ENCODE measurements at places on chromosomes 5 and 9.

DNA sequence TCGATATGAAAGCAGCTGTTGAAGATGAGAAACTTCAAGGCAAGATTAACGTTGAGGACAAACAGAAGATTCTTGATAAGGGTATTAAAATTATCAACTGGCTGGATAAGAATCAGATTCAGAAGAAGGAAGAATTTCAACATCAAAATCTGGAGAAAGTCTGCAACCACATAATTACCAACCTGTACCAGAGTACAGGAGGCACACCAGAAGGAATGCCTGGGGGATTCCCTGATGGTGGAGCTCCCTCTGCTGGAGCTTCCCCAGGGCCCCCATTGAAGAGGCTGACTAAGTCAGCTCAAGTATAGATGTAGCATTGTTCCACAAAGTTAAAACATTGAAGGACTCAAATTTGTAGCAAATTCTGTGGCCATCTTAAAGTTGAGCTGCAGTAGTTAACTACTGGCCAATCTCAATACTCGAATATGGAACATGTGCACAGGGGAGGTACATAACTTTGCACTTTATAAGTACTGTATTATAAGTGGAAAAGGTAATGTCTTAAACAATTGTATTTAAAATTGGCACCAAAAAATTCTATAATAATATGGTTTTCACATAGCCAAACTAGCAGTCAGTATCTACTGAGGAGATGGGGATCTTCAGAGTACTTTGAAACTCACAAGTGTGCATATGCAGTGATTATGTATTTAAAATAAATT is 237.5 kb downstream of the CHSY3 start:
- DNase-seq, result no peak

DNA sequence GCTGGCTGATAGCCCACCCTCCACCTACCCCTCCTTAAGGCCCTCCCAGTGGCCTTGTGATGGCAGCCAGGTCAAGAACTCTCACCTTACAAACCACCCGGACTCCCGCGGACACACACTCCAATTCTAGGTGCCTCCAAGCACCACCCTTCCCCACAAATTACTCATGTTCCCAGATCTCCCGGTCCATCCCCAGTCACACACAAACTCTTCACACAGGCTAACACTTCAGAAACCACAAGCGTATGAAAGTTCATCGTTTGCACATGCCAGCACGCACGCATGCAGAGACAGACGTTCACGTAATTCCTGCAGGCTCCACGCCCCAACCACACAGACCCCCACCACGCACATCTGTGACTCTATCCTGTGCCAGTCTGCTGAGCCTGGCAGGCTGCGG is 18.0 kb downstream of the NR5A1 start:
- DNase-seq, result no peak

DNA sequence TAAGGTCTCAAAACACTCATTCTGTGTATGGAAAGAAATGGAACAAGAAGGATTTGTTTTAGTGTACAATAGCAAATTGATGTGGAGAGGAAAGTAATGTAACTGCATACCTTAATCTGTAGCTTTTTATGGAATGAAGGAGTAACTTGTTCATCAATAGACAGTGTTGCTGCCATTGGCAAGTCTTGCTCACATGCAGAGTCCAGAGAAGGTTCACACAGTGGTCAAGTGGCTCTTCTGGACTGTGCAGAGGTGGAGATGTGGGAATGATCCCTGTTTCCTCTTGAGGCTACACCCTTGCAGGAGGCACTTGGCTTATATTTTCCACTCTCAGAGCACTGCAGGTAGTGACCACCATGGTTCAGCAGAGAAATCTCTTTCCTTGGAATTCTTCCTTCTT is 132.9 kb upstream of the ANKH start:
- no peak for DNase-seq

DNA sequence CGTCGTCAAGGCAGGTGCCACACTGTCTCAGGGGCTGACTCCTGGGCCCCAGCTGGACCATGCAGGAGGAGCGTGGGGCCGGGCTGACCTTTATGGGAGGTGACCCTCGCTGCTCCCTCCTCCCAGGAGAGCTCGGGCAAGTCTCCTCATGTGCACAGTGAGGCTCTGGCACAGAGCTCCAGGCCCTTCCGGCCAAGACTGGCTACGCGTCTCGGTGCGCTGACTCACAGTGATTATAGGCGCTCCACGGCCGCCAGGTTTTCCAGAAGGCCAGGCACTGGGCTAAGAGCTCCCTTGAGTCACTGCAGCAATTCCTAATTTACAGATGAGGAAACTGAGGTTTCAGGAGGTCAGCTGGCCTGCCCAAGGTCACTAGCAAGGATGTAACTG is 47.4 kb downstream of the VAV2 start:
- no peak for DNase-seq

- DNase-seq, result no peak
Measured at GRCh38 chr9:121619545-121620324, 31.7 kb upstream of the DAB2IP start.

DNA sequence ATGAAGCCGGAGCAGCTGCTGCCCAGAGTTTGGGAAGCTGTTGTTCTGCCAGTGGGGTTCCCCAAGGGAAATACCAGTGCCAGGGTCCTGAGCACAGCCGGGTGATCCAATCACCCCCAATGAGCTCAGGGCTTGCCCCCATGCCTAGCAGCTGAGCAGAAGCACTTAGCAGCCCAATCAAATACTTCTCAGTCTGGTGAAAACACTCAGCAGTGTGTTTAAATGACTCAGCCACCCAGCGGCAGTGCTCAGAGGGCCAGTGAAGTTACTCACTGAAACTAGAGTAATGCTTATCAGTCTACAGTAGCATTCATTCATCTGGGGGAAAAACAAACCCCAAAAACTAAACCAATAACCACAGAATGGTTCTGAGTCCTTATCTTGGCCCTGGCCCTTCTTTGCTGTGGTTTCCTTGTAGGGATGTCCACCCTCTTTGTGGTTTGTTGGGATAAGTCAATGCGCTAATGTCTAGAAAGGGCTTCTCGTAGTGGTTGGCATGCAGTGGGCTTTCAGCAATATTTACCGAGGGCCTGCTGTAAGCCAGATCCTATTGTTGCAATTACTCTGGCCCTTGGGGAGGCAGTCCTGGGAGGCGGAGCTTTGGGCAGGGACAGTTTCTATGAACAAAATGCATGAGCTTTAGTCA is 43.1 kb downstream of the LHX2 start:
- DNase-seq, result peak; percentile 47

GRCh38 chr5:169218861-169219260 is 82.1 kb downstream of the SLIT3 start:
- no peak for DNase-seq

GRCh38 chr9:32843295-32843694 is 60.0 kb downstream of the TMEM215 start:
- DNase-seq, result no peak

DNA sequence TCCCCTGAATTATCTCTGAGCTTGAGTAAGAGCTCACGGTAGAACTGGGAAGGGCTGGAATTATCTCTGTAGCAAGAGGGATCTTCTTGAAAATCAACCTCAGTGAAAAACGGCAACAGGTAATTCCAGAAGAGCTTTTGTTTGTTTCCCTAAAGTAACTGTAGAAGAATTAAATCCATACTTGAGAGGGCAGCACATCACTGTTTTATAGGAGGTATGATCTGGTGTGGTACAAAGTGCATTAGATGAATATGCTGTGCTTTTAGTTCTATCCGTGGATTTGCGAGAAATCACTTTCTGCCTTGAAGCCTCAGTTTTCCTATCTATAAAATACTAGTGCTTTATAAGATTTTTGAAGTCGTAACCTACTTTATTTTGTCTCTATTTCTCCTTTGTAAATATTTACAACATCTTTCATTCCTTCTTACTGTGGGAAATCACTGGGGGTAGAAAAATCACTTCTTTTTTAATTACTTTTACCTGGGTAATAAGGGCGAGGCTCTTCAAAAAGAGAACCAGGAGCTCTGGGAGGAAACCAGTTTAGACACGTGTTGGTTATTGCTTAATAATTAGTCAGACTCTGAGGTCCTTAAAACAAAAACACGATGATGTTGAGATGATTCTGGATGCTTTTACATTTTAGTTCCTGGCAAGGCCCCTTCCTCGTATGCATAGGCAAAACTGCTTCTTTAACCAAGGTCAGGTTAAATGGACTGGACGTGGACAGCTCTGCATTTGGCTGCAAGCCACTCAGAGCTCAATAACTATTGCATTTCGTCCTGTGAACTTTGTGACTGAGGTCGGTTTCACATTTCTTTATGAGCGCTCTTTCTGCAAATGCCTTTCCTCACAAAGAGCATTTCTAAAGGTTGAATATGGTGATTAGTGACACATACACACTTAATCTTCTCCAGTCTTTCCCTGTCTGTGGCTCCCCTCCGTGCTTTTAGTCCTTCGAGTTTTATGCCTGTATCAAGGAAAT is 376.1 kb downstream of the BRINP1 start:
- no peak for DNase-seq

DNA sequence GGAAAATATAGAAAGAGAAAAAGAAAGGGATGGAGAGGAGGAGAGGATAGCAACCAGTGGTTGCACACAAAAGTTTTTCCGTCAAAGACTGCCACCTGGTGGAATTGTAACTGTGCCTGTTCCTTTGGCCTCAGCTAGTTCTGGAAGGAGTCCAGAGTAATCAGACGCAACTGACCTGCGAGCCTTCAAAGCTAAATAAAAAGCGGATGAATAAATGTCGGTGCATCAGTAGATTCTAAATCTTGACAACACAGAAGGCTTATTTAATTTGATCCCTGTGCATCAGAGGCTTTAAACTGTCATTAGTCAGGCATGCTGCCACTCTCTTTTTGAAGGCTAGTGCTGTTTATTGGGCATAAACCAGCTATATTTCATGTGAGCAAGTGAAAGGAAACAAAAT is 132.9 kb upstream of the ACO1 start:
- no peak for DNase-seq

- DNase-seq, result peak; percentile 11
Measured at GRCh38 chr9:86405926-86406325, 51.7 kb upstream of the TUT7 start.

DNA sequence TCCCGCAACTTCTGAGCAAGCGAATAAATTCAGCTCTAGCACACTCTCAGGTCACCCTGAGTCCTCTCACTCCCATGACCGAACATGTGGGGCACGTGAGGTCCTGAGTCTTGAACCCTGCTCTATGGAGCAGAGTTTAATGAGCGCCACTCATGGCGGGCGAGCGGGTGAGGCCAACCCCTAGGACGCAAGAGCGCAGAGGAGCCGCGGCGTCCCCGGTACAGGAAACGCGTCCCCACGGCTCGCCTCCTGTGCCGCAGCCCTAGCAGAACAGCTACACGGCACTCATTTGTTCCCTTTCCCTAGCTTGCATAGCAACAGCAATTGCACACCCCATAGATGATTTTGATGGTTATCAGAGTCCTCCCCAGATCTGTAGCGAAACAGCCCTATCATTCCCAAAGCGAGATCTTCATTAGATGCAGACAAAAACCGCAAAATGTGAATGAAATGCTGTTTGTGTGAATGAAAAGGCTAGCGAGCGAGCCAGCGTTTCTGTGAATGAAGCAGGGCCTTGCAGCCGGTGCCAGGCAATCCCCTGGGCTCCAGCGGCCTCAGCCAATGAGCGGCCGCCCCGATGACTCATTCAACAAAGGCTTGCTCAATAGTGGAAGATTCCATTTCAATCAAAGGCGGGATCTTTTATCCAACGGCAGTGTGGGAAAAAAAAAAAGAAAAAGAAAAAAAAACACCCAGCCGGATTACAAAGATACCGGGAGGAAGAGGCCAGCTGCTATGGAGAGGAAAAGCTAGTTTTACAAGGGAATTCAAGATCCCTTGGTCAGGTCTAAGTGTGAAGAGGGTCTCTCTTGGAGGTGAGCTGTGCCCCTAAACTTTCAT is 1.5 kb upstream of the SHC3 start:
- DNase-seq, result peak; percentile 58

- DNase-seq, result no peak
Measured at GRCh38 chr5:65760504-65761275, 38.7 kb downstream of the NLN start.

DNA sequence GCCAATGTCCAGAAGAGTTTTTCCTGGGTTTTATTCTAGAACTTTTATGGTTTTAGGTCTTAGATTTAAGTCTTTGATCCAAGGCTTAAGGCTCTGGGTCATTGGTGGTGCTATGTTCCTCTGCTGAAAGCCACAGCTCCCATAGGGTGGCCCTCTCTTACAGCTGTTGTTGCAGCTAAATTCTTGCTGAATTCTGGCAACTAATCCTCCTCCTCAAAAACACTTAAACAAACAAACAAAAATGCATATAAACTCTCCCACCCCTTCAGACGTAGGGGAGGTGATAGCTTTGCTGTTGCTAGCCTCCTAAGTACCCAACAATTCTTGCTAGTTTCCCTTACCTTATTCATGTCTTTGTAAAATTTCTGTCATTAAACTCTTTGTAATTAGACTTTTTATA is 30.2 kb downstream of the IQGAP2 start:
- DNase-seq, result no peak

DNA sequence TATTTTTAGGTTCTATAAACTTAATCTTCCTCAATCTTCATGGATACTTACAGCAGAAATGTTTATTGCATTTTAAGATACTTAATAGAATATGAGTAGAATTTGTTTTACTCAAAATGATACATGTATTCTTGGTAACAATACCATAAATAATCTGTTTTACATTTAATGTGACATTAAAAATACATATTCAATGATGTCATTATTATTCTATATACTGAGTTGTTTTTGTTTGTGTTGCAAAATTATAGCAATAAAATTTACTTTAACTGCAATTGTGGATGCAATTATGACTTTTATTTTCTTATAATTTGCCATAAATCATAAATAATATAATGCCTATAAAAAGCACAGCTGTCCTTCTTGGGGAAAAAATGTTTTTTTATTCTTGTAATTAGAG is 275.9 kb upstream of the CCNG1 start:
- DNase-seq, result no peak

- DNase-seq, result no peak
Measured at GRCh38 chr5:89060768-89061167, 177.8 kb upstream of the MEF2C start.

DNA sequence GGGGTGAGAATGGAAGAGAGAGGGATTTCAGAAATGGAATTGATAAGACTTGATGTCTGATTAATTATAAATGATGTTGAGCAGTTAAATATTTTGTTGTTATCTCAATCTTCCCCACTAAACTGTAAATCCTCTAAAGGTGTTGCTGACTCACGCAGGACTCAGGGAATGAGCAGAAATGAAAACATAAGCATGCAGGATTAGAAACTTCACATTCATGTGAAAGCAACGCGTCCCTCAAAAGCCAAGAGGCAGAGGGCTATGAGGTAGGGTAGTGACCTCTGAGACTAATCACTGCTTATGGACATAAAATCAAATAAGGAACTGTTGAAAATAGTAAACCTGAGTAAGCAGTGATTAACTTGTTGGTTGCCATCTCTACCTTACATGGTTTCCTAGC is 21.1 kb downstream of the ADAMTSL1 start:
- no peak for DNase-seq

Measured in activated T-cell treated with anti-CD3 and anti-CD28 coated beads for 48 hours (primary cell).